ENCODE measurements at places on chromosomes 5 and 9.

GRCh38 chr5:95823738-95824609, 1.4 kb upstream of the GLRX start:
- DNase-seq = peak; percentile 96

- DNase-seq = peak; percentile 67
These were observed 280.7 kb downstream of the PRELID2 start for GRCh38 chr5:145554399-145554798.

DNA sequence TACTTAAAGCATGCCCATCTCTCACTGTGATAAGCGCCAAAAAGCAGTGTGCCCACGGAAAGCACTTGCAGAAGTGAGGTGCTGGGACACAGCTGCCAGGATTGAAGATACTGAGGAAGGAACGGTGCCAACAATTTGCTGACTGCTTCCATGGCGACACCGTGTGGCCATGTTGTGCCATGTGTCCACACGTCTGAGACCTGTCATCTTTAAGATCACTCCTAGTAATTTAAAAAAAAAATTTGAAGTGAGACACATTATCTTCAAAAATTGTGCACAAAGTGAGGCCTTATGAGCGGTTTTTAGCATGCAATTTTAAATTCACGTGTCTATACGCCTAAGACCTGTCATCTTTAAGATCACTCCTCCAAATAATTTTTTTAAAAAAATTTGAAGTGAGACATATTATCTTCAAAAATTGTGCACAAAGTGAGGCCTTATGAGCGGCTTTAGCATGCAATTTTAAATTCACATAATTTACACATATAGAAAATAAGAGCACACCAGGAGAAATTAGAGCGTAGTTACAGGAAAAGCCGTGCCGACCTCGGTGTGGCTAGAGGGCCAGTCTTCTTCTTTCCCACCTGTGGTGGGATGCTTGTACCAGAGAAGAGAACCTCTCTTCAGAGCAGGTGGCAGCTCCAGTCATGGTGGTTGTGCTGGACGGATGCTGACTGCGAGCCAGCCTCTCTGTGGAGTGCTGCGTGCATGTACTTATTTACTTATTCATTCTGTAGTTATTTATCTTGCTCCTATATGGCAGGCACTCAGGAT, 21.4 kb upstream of the FLT4 start:
- peak; percentile 64 for DNase-seq

DNA sequence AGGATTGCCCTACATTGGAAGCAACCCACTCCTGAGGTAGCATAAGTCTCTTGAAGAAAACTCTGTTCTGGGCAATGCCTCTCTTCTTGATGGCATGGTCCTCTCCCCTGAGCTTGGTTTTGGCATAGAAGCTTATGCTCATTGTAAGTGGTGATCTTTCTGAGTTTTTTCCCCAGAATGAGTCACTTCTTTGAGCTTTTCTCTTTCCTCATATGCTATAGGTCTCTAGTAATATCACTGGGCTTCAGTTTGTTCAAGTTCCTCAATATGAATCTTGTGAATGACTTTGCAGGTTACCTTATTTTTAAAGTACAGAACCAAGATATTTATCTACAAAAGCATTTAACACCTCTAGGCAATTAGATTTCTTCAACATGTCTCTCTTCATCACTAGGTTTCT, 76.5 kb upstream of the ATG10 start:
- DNase-seq = peak; percentile 10

DNA sequence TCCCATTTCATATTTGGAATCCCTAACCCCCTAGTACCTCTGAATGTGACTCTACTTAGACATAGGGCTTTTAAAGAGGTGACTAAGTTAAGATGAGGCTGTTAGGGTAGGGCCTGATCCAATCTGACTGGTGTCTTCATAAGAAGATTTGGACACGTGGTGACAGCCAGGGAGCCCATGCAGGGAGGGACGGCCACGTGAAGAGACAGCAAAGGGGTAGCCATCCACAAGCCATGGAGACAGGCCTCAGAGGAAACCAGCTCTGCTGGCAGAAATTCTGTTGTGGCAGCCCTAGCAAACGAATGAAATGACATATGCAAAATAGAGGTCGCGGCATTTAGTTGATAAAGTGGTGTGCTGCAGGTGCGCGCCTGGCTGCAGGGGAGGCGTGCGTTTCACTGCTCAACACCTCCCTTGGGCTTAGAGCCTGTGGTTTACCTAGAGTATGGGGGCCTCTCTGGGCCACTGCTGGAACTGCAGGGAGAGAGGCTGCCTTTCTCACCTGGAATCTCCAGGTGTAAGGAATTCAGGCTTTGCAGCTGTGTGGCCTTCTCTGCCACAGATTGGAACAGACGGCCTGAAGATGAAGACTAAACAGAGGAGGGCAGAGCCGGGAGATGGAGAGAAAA, 7.1 kb upstream of the AFAP1L1 start:
- DNase-seq = no peak

DNA sequence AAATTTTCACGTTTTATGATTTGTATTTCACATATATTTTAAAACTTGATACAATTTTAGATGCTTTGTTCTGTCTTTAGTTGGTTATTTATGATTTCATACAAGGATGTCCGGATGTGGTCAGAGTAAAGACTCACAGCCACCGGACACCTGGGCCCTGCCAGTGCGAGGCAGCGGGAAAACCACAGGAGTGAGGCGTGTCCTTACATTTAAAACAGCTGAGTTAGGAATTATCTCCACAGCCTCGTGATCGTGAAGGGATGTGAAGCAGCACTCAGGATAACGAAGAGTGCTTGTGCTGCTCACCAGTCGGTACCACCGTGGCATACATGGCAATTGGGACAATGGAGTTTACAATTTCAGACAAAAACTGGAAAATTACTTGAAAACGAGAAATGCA, 14.0 kb downstream of the SNX18 start:
- peak; percentile 49 for DNase-seq

DNA sequence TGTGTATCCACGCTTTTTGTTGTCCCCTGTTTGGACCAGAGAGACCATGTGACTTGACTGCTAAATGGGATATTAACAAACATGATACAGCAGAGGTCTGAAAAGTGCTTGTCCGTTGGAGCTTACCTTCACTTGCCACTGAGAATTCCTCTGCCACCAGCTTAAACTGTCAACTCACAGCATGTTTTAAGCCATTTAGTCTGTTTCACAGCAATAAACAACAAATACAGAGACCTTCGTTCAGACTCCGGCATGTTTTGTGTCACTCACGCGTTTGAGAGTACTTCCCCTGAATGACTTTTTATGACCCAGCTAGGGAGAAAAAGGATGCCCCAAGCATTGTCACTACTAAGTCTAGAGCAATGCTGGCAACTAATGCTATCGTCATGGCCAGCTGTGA, 173.8 kb downstream of the PTPRD start:
- DNase-seq = no peak

Data from choroid plexus epithelial cell (primary cell).